Activated B cell treated with CpG ODN at 0.5 μM for 24 hours (primary cell): ENCODE measurements at places on chromosomes 12 and 14.
A peak's percentile ranks its signal among the peaks of the same experiment; 100 is the strongest.

GRCh38 chr12:111084158-111084557 lies 163.8 kb upstream of the MYL2 start:
- DNase-seq, result no peak

GRCh38 chr12:25701290-25701689 lies 148.2 kb upstream of the LMNTD1 start:
- no peak for DNase-seq

GRCh38 chr14:34331728-34332623 lies 130.1 kb downstream of the SPTSSA start:
- DNase-seq, result peak; percentile 29

GRCh38 chr14:35963209-35963608 lies 137.1 kb downstream of the BRMS1L start:
- DNase-seq, result no peak

DNA sequence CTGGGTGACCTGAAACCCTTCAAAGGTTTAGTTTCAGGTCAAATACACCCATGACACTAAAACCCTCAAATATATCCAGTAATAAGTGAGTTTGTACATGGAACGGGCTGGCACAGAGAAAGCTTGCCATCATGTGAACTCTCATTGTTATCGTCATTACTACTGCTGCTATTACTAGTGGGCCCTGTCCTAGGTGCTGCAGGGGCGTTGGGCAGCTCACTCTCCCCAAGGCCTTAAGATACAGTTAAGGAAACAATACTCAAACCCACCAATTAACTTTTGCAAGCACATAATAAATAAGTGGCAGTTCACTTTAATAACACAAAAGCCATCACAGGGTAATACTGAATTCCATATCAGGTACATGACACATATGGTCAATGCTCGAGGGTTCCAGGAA lies 71.3 kb downstream of the SPTB start:
- DNase-seq, result no peak

GRCh38 chr12:123942911-123943648 lies 29.6 kb downstream of the CCDC92 start:
- no peak for DNase-seq

GRCh38 chr12:128613837-128614590 lies 209.7 kb downstream of the SLC15A4 start:
- no peak for DNase-seq

DNA sequence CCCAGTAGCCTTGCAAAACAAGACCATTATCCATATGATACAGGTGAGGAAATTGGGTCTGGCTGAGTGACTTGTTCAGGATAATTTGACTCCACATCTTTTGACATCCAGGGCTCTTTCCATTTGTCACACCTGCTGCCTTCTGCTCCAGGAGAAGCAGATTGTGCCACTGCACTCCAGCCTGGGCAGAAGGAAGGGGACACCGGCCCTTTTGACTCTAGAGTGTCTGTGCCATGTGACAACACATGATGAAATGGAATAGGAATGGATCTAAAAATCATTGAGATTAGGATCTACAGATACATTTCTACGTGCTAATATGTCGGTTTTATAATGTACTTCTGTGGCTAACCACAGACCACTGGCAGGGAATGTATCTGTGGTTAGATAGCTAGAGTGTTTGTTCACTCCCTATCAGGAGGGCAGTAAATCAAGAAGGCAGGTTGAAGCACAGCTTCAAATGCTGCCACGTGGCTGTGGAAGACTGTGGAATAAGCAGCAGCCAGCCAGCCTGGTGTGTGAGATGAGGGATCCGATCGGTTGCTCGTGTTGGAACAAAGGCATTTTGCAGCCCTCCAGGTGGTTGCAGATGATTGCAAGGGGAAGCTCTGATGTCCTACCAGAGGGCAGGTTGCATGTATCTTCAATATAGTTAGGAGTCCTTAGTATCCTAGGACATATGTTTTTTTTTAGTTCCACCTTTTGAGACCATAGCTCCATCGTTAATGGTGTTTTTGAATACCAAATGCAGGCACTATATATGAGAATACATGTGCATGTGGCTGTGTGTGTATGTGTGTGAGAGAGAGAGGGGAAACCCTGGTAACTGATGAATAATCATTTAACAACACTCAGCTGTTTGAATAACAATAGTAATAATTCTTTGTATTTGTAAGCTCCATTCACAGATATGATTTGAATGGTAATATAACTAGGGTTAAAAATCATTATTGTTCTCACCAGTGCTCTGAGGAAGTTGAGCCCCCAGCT lies 28.6 kb downstream of the EML1 start:
- no peak for DNase-seq

DNA sequence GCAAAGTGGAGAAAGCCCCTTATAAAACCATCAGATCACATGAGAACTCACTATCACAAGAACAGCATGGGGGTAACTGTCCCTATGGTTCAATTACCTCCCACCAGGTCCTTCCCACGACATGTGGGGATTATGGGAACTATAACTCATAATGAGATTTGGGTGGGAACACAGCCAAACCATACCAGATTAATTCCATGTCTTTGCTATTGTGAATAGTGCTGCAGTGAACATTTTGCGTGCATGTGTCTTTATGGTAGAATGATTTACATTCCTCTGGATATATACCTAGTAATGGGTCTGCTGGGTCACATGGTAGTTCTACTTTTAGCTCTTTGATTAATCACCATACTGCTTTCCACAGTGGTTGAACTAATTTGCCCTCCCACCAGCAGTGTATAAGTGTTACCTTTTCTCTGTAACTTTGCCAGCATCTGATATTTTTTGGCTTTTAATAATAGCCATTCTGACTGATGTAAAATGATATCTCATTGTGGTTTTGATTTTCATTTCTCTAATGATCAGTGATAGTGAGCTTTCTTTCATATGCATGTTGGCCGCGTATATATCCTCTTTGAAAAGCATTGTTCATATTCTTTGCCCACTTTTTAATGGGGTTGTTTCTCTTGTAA lies 29.7 kb upstream of the SAV1 start:
- DNase-seq, result no peak

DNA sequence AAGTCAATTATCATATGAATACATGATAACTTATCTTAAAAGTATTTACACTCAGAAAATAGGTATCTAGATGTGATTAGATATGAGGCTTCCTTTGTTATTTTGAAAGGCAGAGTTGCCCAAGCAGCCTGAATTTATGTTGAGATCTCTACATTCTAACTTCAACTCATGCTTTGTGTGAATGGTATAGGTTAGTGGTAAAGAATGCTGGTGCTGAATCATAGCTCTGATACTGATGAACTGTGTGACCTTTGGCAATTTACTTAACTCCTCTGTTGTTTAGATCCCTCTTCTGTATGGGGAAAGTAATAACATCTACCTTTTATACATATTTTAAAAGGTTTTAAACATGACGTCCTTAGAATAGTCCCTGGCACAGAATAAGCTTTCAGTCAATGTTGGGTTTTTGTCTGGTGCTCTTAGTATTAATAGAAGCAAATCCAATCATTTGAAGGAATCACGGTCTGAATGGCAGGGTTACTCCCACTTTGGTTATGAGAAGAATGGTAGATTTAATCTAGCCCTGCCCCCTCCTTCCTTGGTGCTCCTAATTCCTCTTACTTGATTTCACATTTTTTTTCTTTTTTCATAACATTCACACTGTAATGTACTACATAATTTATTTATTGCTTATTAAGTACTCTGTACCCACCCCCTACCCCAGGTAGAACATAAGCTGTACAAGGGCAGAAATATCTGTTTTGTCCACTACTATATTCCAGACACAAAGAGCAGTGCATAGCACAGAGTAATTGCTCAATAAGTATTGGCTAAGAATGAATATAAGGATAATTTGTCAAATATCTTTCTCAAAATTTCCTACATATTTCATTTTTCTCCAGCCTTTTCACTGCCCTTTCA lies 203.3 kb upstream of the KRR1 start:
- no peak for DNase-seq

DNA sequence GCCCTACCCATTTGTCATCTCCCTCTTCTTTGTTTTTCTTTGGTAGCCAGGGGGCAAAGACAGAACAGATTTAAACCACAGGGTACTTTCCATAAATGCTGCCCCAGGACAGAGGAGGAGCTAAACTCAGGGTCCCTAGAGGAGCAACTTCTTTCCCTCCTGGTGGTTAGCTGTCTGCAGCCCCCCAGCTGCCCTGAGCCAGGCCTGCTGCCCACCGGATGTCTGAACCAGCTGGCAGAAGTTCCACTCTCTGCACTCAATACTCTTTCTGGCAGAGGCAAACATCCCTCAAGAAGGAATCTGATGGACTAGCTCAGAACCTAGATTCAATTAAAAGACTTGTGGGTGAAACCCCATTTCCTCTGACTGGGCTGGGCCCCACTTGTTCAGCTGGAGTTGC lies 10.7 kb downstream of the VDR start:
- DNase-seq, result no peak

- no peak for DNase-seq
Measured at GRCh38 chr12:64385468-64385867, 5.1 kb downstream of the C12orf56 start.

- no peak for DNase-seq
Measured at GRCh38 chr14:51860825-51861499, 550 bp downstream of the GNG2 start.

- DNase-seq, result no peak
Measured at GRCh38 chr12:59431266-59431665, 164.6 kb upstream of the SLC16A7 start.

DNA sequence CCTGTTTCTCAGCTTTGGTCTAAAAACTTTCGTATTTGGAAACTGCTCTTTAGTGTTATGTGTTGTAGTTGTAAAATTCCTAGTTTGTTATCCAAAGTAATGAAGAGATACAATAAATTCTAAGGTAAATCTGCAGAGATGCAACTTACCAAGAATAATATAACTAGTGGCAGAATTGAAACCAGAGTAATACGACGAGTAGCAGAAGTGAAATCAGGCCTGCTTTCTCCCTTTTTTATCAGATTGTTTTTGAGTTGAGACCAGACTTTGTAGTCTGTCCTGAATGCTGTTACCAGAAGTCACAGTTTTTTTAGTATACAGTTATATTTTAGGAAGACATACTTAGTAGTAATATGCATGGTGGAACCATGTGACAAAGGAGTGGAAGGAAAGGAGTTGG lies 12.5 kb downstream of the PAPOLA start:
- no peak for DNase-seq

- no peak for DNase-seq
Measured at GRCh38 chr14:81211844-81212243, 8.9 kb downstream of the GTF2A1 start.

DNA sequence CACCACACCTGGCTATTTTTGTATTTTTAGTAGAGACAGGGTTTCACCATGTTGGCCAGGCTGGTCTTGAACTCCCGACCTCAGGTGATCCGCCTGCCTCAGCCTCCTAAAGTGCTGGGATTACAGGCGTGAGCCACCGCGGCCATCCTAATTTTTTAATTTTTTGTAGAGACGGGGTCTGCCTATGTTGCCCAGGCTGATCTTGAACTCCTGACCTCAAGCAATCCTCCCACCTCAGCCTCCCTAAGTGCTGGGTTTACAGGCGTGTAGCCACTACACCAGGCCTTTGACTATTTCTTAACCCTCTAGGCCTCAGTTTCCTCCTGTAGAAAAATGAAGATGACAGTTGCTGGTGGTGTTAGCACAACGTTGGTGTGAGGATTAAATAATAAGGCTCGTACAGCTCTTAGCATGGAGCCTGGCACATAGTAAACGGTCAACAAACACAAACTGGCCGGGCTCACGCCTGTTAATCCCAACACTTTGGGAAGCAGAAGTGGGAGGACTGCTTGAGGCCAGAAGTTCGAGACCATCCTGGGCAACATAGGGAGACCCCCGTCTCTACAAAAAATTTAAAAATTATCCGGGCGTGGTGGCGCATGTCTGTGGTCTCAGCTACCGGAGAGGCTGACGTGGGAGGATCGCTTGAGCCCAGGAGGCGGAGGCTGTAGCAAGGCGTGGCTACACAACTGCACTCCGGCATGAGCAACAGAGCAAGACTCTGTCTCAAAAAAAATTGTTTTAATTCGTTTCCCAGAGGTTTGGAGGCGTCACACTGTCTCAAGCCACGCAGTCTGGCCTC lies 979 bp downstream of the DDX54 start:
- no peak for DNase-seq

DNA sequence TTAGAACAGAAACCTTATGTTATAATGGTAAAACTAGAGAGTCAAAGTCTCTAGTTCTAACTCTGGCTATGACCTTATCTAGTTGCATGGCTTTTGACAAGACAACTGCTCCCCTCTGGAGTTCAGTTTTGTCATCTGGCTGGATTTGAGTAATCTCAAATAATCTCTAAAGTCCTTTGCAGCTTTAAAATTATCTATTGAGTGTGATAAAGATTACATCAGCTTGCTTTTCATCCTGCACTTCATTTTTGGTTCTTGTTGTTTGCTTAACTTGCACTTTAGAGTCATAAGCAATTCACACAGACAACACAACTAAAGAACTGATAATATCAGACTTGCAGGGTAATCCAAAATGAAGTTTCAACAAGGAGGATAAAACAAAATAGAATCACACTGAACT lies 2.3 kb downstream of the AKAP5 start:
- DNase-seq, result no peak

DNA sequence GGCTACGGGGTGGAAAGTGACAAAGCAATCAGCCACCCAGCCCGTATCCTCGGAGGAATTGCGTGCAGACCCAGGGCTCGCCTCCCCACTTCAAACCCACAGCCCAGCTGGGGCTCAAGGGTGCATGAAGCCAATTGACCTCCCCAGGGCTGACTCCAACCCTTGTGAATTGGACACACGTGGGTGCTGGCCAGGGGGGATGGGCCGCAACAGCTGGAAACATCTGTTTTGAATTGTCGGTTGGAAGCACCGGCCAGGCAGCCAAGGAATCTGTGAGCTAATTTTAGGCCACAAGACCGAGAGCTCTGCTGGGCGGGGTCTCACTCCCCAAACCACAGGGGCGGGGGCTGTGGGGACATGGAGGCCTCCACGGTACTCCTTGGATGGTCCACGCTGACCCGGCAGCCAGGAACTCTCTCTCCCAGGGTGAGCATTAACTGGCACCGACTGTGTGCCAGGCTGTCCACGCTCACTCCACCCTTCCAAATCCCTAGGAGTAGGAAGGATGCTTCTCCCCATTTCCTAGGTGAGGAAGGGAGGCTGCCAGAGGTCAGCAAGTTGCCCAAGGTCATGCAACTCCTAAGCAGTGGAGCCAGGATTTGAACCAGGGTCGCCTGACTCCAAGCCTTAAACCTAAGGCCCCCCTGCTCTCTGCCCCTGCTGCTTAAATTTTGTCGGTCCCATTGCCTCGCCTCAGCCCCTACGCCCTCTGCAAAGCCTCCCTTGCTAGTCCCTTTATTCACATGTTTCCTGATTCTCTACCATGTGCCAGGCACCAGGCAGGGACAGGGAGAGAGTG lies 11.9 kb upstream of the TMEM119 start:
- no peak for DNase-seq

GRCh38 chr14:31477248-31477647 lies 10.6 kb downstream of the GPR33 start:
- no peak for DNase-seq

GRCh38 chr14:63504648-63505047 lies 38.5 kb downstream of the PPP2R5E start:
- DNase-seq, result no peak

GRCh38 chr12:13661005-13661887 lies 320.2 kb downstream of the GRIN2B start:
- no peak for DNase-seq

DNA sequence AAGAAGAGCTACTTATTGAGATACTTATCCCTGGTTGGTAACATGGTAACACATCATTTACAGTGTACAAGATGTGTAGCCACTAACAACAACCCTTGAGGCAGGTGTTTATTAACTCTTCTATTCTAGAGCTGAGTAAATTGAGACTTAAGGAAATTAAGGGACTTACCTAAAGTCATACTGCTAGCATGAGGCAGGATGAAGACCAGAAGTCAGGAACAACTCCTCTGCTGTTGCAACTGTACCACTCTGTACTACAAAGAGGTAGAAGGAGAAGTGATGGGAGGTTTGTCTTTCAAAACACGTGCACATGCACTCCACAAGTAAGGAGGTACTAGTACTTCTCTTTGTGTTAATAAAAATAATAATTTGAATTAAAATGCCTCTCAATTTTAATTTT lies 79.9 kb downstream of the LLPH start:
- no peak for DNase-seq
